ENCODE measurements at places on chromosomes 7 and 10. TPM values are rescaled to one million over a fixed set of nuclear protein-coding genes. Genes with fewer than 3 reads are reported as not detected.

Gene LLCFC1
- polyA plus RNA-seq: not detected

Gene REEP3
- polyA plus RNA-seq: 4.1 TPM

Gene ANKRD22
- 0.84 TPM for polyA plus RNA-seq

Gene PRSS37
- not detected for polyA plus RNA-seq

Gene LRRN3
- polyA plus RNA-seq: 0.16 TPM

Gene TAS2R41
- polyA plus RNA-seq: not detected

Gene CPEB3
- polyA plus RNA-seq: 1.1 TPM

Gene FKBP9
- polyA plus RNA-seq: 0.08 TPM

Gene FGL2
- 37.9 TPM for polyA plus RNA-seq

Gene TAS2R3
- polyA plus RNA-seq: not detected

DNA sequence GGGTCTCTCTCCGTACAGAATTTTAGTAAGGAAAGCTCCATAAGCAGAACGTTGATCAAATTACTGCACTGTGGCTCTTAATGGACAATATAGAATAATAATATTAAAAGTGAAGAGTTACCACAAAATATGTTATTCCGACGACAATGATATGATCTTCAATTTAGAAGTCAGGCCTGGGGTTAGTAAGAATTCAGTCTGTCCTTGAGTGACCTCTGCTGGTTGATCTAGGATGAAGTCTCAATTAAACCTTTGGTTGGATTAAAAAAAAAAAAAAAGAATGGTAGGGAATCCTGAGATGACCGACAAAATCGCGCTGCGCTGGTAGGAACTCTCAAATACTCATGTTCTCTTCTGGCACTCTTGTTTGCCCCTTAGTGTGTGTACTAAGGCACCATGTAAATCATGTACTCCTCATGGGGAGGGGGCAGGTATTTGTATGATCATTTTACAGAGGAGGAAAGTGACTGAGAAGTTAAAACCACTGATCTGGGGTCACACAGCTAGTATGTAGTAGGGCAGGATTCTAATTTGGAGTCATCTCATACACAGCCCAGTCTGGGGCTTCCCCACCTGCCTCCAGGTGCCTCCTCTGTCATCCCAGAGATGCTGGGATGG lies 161.3 kb upstream of the NPVF start:
- no peak for DNase-seq

DNA sequence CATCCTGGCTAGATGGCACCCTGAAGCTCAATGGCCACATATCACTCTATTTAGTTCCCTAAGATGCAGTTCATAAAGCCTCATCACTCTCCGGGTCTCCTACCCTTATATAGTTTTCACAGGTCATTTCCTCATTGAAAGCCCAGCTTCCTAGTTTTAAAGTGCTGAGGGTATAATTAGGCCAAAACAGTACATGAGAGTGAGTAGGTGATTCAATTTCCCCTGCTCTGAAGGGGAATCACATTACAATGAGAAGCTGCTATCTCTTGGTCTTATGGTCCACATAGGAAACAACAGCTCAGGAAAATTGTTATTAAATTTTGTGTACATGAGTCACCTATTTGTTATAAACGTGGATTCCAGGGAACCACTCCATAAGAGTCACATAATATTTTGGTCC lies 162.0 kb downstream of the SEMA3E start:
- no peak for DNase-seq

GRCh38 chr7:131557652-131558385 lies 1.4 kb upstream of the PODXL start:
- DNase-seq: no peak

GRCh38 chr7:80748363-80749042 lies 110.1 kb downstream of the CD36 start:
- DNase-seq: no peak

GRCh38 chr10:46046261-46046660 lies at the start of gene MSMB:
Gene MSMB, minus strand, starts transcription at chr10:46046269. Its CDS starts 32 bp downstream, at chr10:46046237.
- no peak for DNase-seq

DNA sequence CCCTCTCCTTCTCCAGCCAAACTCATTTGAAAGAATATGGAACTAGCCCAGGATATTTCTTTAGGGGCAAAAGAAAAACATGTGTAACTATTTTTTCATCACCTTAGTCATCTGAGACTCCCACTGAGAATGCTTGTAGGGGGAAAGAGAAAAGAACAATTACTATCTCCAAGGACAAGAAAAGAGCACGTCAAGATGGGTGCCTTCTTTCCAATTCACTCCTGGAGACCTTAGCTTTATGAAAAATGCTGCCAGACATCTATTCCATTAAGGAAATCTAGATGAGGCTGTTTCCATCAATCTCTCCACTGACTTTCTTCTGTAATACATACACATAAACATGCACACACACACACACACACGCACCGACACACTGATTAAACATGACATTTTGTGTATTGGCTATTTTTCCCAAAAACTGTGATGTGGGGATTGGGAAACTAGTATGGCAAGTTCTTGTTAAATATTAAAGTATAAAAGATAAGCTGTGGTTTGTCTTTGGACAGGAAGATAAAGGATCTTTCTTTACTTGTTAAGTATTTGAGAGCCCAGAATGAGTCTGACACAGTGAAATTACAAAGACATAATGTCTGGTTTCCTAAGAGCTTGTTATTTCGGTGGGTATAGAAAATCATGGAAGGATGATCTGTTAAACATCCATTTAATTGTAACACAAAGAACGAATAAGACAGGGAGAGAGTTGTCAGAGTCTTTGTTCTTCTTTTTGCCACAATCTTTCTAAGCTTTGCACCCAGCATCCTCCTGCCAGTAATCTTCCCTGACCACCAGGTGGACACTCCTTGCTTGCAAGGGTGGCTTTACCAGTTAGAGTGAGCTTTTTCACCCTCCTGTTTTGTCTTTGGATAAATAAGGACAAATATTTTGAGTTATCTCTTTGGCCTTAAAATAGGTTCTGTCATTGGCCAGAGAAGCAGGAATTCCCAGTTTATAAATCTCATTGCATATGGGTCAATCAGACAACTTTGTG lies 177.3 kb upstream of the TMEM72 start:
- no peak for DNase-seq

DNA sequence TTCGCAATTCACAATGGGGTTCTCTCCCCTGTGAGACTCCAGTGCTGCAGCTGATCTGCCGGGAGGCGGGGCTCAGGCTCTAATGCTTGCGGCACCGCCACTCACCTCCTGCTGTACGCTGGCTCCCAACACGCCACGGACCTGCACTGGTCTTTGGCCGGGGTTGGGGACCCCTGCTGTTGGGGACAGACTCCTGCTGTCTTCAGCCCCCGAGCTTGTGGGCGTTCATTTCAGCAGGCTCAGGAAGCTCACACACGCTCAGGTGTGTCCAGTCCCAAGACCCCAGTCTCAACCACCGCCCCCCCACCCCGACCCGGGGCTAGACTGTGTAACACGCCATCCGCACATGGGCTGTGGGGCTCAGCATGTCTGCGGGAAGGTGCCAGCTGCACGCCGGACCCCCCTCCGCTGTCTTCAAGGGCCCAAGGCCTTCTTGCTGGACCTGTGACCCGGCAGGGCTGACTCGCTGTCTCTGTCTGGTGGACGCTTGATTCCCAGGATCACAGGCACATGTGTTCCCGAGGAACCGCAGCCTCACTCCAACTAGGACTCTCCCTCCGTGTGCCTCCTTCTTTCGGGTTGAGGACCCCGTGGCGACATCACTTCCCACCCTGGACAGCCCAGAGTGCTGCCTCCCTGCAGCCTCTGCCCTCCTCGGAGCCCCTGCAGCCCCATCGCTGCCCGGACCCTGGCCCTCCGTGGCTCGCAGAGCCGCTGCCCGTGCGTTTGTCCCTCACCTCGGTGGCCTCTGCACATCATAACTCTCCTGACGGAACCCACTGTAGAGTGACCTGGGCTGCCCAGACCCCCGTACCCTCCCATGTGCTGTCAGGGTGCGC lies 106.4 kb downstream of the DNAJB6 start:
- no peak for DNase-seq

DNA sequence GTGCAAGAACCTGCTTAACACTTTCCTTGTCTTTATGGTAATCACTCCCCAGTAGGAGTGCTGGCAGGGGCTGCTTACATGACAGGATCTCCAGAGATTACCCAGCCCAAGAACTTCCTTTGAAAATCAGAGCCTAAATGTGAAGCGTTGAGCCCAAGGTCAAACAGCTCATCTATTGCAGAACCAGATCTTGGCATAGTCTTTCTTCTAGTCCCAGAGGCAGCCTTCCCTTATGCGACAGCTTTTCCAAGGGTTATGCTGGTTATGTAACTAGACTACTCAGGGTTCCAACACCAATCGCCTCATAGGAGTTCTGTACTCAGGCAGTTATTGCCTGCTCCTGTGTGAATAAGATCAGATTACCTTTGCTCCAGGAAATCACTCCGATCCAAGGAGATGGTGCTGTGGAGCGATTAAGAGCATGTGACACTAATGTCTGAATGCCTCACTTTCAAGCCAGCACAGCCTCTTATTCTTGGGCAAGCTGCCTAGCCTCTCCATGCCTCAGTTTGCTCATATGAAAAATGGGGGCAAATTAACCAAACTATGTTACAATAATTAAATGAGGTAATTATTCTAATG lies 8.4 kb upstream of the LGI1 start:
- no peak for DNase-seq

DNA sequence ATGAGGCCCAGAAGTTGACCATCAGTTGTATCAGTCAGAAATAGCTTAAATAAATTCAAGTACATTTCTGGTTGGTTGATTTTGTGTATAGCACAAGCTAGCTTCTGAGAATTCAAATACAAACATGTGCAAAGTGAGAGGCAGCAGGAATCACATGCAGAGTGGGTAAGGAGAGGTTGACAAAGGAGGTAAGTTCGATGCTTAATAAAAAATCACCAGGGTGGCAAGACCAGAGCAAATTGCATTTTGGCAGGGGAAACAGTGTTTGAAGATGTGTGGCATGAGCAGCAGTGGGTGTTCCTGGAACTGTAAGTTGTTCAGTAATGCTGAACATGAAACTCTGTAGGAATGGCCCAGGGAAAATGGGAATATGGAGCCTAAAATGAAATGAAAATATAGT lies 52.6 kb downstream of the GNAI1 start:
- DNase-seq: no peak

DNA sequence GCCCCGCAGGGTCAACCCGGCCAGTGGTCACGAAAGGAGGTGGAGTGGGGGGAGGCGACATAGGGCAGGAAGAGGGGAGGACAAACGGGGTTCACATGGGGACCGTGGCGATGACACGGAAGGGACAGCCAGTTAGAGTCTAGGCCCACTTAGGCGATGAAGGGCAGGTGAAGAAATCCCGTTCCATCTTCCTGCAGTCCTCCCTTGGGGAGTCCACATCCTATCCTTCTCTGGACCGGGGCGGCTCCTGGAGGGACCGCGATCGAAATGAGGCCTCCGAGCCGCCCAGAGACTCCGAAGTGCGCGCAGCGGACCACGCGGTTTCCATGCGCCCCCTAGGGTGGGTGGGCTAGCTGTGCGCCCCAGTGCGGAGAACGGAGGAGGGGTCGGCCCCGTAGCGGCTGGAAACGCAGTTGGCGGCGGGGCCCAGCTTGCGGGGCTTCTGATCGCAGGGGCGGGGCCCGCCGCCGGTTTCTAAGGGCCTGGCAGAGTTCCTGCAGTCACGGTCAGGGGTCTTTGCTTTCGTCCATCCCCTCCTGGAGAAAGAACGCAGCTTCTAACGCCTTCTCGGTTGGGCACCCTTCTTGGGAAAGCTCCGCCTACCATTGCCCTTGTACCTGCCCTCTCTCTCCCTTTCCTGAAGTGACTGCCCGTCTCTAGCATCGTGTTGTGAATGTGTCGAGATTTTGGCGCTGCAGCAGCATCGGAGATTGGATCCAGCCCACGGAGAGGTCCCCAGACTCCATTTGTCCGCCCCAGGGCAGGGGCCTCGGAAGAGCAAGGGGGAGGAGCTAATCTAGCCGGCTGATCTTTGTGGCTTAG lies 17.9 kb upstream of the TMEM225B start:
- DNase-seq: peak; percentile 37

DNA sequence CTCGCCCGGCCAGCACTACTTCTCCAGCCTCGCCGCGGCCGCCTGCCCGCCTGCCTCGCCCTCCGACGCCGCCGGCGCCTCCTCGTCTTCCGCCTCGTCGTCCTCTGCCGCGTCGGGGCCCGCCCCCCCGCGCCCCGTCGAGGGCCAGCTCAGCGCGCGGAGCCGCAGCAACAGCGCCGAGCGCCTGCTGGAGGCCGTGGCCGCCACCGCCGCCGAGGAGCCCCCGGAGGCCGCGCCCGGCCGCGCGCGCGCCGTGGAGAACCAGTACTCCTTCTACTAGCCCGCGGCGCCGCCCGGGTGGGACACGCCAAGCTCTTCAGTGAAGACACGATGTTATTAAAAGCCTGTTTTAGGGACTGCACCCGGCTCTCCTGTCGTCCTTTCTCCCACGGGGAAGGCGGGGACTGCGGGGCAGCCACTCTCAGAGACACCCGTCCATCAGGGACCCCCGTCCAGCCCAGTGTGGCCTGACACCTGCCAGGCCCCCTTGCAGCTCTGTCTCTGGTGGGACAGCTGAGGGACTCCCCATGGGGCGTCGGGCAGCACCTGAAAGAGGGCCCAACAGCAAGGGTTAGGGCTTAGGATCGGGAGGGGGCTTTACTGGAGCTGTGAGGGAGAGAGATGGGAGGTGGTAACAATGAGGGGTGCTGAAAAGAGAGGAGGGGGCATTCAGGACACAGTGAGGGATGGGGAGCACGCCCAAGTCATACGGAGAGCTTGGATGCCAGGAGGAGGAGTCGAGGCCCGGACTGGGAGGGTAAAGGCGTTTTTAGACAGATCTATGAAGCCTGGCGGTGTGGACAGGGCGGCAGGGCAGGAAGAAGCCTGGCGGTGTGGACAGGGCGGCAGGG lies 34.7 kb downstream of the SPDYE6 start:
- no peak for DNase-seq

DNA sequence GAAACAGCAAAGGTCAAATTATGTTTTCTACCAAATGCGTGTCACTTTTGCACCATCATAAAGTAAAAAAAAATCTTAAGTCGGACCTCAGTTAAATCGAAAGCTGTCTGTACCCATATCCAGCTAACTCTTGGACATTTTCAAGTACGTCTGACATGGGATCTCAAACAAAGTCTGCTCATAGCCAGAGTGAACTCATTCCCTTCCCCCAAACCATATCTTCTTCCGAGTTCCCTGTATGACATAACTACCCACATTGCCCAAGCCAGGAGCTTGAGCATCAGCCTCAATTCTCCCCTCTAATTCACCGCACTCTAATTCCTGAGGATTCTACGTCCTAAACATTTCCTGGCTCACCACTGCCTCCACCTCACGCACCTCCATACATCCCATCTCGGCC lies 44.8 kb upstream of the TARP start:
- DNase-seq: peak; percentile 56

DNA sequence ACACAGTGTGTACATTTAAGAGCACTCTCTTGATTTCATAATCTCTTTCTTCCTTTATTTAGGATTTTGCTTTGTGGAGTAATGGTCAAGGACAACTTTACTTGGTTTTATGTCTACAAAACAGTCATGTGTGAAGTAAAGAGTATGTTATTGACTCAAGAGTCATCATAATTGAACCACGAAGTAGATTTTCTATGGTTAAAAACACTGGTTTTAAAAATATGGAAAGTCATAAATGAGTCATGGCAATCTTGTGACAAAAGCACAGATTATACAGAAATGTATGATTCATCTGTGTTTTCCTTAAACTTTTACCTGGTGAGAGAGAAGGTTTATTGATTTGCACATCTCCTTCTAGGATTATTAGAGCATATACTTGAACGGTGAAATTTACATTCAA lies 969.7 kb downstream of the GATA3 start:
- DNase-seq: no peak
